Stimulated activated CD8-positive, alpha-beta memory T cell treated with anti-CD3 and anti-CD28 coated beads, Interleukin-7, amount 100 ng/mL, for 1 hour (primary cell): ENCODE measurements at places on chromosomes 4 and X.

DNA sequence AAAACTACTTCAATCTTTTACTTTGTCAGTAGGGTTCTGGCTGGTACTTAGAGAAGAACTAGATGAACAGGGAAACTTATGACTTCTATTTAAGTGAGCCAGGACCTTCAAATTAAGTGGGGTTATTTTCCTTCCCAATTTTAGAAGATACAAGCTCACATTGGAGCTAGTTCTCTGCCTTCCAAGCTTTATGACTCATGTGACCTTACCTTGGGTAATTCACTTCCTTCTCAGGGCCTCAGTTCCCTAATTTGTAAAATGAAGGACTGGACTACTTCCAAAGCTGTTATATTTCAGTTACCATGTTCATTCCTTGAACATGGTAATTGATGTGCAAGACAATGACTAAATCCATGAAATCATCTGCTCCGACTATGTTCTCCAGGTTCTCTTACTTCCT lies 32.0 kb upstream of the DCX start:
- DNase-seq = no peak

GRCh38 chrX:130793975-130794374 lies 109.0 kb downstream of the ENOX2 start:
- no peak for DNase-seq

GRCh38 chr4:5711479-5712184 lies 631 bp downstream of the EVC start:
- DNase-seq = no peak

- no peak for DNase-seq
Observed at GRCh38 chr4:118833192-118833820, 2.6 kb downstream of the SEC24D start.

DNA sequence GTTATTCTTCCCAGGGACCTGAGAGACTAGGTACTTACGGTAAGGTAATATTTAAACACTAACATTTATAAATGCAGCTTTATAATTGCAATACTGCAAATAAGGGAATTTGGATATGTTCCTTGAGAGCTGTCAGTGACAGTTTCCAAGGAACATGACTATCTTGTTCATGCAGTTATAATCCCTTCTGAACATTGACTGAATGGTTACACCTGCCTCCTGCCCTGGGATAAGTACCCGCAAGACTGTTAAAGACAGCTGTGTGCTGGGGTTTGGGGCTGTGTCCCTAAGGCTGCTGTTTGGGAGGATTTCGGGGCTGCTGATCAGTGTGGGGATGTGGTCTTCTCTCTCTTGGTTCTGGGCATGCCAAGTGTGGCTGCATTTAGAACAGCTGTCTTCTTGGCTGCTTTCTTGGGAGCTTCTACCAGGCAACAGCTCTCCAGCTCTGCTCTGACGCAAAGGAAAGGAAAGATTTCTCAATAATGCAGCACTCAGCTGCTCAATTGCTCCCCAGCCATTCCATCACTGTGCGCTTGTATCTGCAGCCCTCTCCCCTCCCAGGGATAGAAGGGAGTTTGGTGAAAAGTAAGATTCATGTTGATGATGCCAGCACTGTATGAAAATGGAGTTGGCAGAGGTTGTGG lies 298.8 kb upstream of the TAPT1 start:
- DNase-seq = no peak

- DNase-seq = no peak
Observed at GRCh38 chrX:116236666-116237065, 66.1 kb downstream of the AGTR2 start.

DNA sequence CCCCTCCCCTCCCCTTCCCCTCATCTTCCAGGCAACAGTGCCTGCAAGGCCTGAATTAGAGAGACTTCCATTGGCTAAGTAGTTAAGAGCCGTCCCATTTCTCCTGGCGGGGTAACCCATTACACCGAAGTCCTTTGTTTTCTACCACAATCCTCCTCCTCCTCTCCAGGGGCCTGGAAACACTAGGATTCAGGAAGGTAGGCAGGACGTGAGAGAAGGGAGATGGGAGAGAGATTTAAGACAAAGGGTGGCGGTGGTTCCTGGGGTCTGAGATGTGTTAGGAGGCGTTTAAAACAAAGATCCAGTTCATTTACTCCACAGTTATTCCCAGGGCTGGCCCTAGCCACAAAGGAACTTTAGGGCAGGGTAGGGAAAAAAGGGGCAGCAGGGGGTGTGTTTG lies 28.0 kb downstream of the NYX start:
- no peak for DNase-seq

GRCh38 chrX:9368262-9368661 lies 96.6 kb upstream of the TBL1X start:
- DNase-seq = no peak

DNA sequence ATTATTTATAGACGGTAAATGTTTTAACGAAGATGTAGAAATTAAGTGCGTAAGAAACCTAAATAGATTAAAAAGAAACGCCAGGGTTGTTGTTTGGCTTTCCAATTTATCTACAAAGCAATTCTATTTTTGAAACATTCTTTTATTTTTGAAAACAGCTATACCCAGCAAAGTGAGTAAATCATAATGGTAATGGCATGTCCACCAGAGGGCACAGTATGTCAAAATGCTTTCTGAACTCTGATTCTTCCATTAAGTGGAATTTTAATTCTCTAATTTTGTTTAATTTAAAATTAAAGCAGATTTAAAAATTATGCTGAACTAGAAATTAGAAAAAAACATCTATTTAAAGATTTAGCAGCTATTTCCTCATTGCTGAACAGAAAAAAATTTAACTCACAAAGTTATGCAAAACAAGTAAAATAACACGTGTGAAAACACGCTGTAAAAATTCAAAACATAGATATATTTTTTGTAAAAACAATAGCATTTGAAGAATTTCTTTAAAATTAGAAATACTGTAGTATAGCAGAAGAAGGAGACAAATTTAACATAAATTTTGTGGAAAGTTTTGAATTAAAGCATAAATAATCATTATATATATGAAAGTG lies 26.5 kb downstream of the RASSF6 start:
- DNase-seq = no peak

- DNase-seq = no peak
Observed at GRCh38 chrX:1283093-1283492, 14.5 kb downstream of the CSF2RA start.

GRCh38 chr4:152190907-152191306 lies 345.0 kb downstream of the FBXW7 start:
- no peak for DNase-seq

GRCh38 chr4:16687845-16688244 lies 210.6 kb downstream of the LDB2 start:
- DNase-seq = no peak

GRCh38 chrX:39613482-39613995 lies 484.2 kb downstream of the BCOR start:
- no peak for DNase-seq

DNA sequence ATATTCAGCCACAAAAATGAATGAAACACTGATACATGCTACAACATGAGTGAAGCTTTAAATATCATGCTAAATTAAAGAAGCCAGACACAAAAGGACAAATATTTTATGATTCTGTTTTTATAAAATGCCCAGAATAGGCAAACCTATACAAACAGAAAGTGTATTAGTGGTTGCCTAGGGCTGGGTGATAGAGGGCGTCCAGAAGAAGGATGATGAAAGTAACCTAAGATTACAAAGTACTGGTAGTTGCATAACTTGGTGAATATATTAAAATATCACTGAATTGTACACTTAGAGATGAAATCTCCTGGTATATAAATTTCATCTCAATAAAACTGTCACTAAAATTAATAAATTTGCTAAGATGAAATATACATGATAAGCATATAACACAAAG lies 67.5 kb downstream of the FBXW7 start:
- DNase-seq = no peak

- no peak for DNase-seq
Observed at GRCh38 chr4:156693557-156693956, 278.0 kb downstream of the PDGFC start.

GRCh38 chr4:100841911-100842310 lies 324.1 kb upstream of the EMCN start:
- no peak for DNase-seq

GRCh38 chr4:169238445-169238844 lies 32.3 kb downstream of the SH3RF1 start:
- no peak for DNase-seq

DNA sequence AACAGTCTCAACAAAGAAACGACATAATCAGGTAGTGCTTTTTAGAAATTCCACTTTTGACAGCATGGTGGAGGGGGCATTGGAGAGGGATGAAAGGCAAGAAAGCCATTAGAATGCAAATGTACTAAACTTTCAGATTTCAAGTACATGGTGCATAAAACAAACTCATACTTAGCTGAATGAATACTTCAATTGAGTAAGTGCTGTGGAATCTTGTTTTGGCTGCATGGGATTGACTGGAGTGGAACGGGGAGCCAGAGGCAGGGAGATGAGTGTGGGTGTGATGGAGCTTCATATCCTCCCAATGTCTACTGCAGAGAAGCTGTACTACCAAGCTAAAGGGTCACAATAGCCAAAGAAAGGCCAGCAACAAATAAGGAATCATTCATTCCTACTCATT lies 52.4 kb downstream of the USP46 start:
- DNase-seq = no peak

- DNase-seq = no peak
Observed at GRCh38 chrX:105098812-105099211, 121.7 kb downstream of the TEX13A start.

GRCh38 chrX:13064599-13065143 lies 20.3 kb upstream of the FAM9C start:
- no peak for DNase-seq

- DNase-seq = no peak
Observed at GRCh38 chr4:10007793-10008608, 13.3 kb downstream of the SLC2A9 start.

GRCh38 chr4:33924811-33925210 lies 2319.5 kb downstream of the ARAP2 start:
- no peak for DNase-seq

DNA sequence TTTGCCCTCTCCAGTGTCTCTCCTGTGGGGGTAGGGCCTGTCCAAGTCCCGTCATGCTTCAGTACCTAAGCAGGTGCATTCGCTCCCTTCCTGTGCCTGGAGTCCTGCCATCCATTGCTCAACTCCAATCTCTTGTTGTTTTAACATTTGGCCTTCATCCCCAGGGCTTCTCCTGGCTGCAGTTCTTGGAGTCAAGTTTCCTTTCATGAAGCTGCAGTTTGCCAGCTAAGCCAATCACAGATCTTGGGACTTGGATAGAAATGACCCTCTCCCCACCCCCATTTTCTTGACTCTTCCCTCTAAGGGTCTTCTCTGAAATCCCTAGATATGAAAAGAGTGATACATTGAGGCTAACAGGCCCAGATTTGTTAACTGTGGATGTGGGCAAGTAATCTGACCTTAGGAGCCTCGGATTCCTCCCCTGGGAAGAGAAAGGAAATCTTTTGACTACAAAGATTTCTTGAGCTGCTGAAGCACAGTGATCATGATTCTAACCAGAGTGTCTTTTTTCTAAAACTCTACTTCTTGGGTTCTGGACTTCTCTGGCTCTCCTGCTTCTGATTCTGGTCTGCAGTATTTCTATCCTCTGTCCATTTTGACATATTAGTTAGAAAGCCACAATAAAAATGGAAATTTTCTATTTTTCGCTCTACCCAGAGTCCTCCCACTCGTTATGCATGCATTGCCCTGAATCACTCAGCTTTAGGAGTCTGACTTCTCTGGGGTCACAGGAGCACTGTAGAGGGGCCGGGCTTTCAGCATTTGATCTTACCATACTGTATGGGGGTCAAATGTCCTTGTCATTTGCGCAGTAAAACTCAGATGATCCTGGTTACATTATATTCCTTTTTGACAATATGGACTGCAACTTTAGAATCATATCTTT lies 61.0 kb downstream of the CHRNA9 start:
- no peak for DNase-seq

DNA sequence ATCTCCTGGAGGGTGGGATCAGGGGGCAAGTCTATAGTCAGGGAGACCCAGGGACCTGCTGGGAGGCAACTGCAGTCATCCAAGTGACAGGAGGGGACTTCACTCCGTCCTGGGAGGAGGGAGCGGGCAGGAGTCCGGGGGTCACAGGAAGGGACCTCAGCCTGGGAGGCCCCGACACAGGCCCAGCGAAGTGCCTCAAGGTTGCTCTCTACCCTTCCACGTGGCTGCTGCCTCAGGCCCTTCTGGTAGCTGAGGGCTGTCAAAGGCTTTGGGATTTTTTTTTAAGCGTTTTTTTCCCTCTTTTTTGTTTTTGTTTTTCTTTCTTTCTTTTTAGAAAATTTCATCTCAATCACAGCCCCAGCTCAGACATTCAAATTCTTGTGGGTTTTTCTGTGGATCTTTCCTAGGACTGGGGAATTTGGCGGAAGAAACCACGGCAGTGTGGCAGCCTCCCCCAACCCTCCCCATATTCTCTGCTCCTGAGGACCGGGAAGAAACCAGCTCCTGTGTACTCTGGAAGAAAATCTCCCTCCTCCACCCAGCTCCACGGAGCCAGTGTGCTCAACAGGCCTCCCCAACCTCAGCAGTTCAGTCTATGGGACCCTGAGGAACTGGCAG lies 1.4 kb upstream of the HAUS7 start:
- no peak for DNase-seq

GRCh38 chr4:180832073-180832472 lies 1411.1 kb upstream of the TENM3 start:
- DNase-seq = no peak

- DNase-seq = no peak
Observed at GRCh38 chr4:99832321-99832720, 15.7 kb downstream of the DAPP1 start.

GRCh38 chrX:153395613-153396319 lies 5.4 kb downstream of the PNMA6E start:
- DNase-seq = no peak

GRCh38 chr4:140612357-140612756 lies 43.6 kb upstream of the UCP1 start:
- DNase-seq = no peak

GRCh38 chr4:168019019-168019651 lies 73.2 kb upstream of the ANXA10 start:
- DNase-seq = no peak

DNA sequence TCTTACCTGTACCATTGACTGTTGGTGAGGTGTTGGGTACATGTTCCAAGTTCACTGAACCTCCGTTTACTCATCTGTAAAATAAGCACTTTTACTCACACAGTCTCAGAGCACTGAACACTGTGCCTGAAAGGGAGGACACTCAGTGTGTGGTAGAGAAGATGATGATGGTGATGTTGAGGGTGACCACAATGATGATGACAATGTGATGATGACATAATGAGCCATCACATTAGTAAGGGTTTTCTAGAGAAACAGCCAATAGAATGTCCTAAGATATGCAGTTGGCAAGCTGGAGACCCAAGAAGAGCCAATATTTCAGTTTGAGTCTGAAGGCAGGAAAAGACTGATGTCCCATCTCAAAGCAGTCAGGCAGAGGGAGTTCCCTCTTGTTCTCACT lies 315.4 kb upstream of the IGFBP7 start:
- DNase-seq = no peak

GRCh38 chrX:85017721-85018120 lies 14.0 kb downstream of the APOOL start:
- DNase-seq = no peak

DNA sequence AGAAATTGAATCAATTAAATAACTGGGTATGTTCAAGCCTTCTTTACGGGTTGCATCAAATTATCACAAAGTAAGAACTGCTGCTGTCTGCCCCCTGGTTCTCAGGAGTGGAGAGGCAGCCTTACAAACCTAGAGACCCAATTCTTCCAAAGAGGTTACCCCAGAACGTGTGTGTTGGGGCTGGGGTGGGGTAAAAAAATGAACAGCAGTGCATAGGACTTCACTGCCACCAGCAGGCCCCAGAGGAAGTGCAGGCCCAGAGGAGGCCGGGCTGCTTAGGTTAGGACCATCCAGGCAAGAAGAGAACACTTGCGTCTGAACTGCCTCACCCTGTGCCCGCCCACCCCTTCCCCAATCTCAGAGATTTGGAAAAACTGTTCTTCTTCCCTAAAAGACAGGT lies 1.5 kb upstream of the NWD2 start:
- DNase-seq = no peak

GRCh38 chr4:103374306-103374705 lies 176.2 kb upstream of the CENPE start:
- DNase-seq = no peak
